ENCODE measurements at places on chromosomes 7 and 10.
A peak's percentile ranks its signal among the peaks of the same experiment; 100 is the strongest.

DNA sequence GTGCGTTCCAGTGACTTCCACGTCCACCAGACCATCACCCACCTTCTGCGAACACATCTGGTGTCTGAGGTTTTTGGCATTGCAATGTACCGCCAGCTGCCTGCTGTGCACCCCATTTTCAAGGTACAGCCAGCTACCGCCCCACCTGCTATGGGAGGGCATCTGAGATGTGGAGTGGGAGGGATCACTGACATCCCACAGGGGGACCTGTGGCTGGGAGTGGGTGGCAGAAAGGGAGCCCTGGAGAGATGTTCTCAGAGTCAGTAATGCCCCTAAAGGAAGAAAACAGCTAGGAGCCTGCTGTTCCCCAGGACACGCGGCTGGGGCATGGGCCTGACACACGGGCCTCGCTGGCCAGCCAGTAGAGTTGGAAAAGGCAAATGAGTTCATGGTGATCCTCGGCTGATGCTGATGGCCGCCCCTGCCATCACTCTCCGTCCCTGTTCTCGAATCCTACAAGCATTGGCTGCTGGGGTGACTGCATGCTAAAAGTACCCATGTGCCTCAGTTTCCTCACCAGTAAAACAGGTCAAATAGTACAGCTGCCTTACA, 66.6 kb downstream of the ALOX5 start:
- DNase-seq, result no peak

DNA sequence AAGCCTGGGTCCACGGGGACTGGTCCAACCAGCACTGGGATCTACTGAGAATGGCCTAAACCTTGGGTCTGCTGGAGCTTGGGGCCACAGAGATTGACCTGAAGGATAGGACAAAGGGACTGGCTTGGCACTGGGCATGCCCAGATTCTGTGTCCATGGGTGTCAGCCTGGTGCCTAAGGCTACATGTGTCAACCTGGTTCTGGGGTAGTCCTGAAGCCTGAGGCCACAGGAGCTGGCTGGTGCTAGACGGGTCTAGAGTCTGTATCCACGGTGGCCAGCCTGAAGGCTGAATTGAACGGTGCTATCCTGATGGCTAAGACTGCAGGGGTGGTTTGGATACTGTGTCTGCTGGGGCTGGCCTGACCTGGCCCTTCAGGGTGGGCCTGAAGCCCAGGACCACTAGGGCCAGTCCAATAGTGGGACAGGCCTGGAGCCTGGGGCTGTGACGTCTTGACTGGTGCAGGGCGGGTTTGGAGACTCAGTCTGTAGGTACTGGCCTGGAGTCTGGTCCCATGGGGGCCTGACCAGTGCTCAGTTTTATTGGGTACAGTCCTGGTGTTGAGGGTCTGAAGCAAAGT, 152.4 kb upstream of the HPS1 start:
- no peak for DNase-seq

- no peak for DNase-seq
Measured at GRCh38 chr7:2108071-2108455, 124.7 kb downstream of the MAD1L1 start.

DNA sequence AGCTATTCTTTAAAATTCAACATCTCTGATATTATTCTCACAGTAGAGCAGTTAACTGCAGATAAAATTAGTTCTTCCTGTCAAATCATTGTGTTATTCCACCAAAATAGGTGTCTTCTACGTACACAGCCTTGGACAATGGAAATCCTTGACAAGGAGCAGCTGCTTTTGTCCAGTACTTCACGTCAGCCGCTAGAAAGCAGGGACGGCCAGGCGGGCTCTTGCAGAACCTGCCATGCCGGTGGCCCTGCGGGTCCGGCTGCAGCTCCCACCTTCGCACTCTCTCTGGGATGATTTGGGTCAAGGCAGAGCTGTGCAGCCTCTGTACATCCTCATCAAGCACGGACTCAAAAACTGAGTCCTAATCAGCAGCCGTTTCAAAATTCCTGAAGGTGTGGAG, 2.2 kb upstream of the FOXI2 start:
- DNase-seq, result no peak

GRCh38 chr7:108605559-108606201, 36.0 kb downstream of the DNAJB9 start:
- no peak for DNase-seq

DNA sequence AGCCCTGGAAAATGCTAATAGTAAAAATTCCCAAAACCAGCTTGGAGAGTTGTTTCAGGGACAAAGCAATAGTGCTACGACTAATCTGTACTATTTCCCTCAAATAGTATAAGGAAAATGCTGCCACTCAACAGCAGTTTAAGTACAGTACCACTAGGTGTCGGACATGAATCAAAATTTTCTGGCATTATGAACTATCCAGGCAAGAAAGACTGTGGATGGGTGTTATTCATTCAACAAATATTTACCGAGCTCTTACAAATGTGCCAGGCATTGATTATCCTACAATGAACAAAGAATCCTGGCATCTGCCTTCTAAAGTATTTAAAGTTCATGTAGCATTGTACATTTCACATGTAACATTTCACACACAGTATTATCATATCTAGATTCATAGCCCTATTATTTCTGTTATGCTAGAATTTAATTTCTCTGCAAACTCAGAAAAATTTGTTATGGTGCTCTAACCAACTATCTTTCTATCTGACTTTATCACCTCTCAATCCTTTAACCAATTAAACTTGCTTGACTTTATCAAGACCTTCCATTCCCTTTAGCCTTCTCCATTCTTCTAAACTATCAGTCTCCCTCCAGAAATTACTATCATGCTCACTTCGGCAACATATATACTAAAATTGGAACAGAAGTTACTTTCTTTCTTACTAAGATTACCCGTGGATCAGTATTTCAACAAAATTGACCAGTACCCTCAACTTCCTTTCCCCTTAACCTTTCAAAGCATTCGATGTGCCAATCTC, 80.6 kb downstream of the ARHGAP21 start:
- DNase-seq, result no peak

GRCh38 chr10:49760789-49761188, 1.3 kb downstream of the OGDHL start:
- no peak for DNase-seq

- DNase-seq, result no peak
Measured at GRCh38 chr10:17033529-17034260, 95.9 kb downstream of the CUBN start.

DNA sequence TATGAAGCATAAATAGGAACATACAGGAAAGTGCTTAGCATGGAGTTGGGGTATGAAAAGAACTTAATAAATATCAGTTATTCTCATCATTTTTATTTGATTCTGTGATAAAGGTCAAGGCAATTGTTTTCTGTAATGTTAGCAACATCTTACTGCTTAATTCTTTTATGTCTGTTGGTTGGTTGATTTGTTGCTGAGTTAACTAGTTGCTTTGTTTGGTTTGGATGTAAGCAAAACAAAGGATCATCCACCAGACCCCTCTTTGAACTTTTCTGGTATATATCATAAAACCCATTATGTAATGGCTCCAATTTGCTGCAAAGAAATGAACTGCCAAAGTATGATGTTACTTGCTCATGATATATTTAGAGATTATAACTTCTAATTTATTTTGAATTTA, 44.5 kb downstream of the CH25H start:
- DNase-seq, result no peak

GRCh38 chr10:112332509-112333228, 41.2 kb upstream of the ACSL5 start:
- no peak for DNase-seq

DNA sequence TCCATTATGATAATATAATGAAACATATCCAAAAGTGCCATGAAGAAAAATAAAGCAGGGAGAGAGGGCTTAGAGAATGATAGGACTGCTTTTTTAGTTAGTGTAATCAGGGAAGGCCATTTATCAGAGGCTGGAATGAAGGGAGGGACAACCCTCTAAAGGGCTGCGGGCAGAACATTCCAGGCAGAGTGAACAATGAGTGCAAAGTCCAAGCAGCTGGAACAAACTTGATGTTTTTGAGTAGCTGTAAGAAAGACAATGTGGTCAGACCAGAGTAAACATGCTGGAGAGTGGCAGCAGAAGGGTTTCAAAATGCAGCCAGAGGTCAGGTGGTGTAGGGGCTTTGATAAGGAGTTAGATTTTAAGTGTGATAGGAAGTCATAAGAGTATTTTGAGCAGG, 65.6 kb upstream of the CCDC6 start:
- no peak for DNase-seq

DNA sequence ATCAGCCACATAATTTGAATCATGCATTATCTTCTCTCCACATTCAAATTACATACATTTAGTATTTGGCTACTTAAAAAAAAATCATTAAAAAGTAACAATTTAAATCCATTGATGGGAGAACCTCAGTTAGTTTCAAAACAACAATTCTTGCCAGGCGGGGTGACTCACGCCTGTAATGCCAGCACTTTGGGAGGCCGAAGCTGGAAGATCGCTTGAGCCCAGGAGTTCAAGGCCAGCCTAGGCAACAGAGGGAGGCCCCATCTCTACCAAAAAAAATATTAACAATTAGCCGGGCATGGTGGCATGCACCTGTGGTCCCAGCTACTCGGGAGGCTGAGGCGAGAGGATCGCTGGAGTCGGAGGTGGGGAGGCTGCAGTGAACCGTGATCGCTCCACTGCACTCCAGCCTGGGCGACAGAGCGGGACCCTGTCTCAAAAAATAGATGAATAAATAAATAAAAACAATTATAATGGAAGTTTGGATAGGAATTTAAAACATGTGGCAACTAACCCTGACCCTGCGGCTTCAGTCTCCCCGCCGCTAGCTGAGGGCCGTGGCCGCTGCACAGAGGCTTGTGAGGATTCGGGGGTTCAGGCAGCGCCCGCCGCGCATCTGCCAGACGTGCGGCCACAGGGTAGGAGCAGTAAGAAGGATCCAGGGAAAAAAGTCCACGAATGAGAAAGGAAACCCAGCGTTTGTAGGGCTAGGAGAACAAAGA, 1.1 kb upstream of the CSGALNACT2 start:
- no peak for DNase-seq

DNA sequence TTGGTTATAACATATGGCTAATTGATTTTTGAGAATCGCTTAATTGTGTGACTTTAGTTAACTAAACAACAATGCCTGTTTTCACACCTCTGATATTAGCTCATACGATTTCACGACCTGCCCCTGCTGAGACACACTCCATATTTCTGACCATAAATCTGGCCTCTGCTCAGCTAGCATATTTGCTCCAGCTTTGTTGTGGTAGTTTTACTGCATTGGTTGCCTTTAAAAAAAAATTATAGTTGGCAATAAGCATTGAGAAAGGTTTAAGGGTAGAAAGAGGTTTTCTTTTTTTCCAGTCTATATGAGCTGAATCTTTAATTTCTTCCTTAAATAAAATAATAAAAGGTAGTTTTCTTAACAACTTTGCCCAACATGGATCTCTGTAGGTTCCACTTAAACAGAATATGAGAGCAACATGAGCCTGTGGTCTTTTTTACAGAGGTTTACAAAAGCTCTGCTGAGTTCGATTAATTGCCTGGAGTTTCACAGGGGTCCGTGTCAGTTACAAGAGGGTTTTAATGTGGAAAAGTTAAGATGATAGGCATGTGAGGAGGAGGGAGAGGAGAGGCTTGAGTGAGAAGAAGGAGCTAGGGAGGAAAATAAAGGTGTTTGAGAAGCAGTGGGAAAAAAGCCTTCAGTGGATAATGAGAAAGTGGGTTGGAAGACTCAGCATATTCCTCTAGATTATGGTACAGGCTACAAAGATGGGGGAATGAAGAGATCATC, 318.2 kb downstream of the CXCL12 start:
- DNase-seq, result no peak

- DNase-seq, result no peak
Measured at GRCh38 chr7:55104712-55105433, 86.1 kb downstream of the EGFR start.

DNA sequence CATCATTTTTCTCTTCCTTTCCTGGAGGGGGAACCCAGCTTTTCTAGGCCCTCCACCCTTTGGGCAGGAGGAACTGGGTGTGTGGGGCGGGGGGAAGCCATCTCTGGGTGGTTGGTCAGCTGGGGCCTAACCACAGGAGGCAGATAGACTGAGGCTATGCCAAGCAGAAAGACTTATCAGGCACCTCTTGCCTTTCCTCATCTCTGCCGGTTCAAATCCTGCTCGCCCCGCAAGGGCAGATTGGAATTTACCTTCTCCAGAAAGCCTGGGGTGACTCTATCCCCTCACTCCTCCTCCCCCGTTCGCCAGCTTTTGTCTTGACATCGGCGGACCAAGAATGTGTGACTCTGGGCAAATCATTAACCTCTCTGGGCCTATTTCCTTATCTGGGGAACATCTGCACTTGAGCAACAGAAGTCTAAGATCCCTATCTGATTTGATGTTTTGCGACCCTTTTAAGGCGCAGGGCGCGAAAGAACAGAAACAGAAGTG, 584 bp upstream of the GARS1 start:
- peak; percentile 10 for DNase-seq

DNA sequence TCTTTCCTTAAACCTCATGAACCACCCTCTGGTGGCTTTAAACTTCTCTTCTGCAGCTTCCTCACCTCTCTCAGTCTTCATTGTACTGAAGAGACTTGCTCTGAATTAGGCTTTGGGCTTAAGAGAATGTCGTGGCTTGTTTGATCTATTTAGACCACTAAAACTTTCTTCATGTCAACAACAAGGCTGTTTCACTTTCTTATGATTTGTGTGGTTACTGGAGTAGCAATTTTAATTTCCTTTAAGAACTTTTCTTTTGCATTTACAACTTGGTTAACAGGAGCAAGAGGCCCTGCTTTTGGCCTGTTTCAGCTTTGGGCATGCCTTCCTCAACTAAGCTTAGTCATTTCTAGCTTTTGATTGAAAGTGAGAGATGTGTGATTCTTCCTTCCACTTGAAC, 38.1 kb upstream of the CDHR3 start:
- no peak for DNase-seq

DNA sequence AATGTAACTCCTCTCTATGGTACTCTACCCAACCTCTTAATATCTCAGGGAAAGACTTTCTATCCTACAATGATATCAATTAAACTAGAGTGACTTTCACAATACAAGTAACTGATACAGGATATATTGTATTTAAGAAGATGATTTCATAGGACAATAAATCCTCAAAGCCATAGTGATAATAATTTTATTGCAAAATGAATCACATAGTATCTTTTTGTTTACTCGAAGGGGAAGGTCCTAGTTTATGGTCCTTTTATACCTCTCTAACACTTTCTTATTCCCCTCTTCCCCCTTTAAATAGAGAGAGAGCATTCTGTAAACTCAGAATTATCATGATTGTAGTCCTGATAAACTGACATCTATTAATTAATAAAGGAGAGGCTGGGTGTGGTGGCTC, 56.4 kb downstream of the TMEM106B start:
- DNase-seq, result no peak

GRCh38 chr10:77498210-77498609, 139.4 kb downstream of the KCNMA1 start:
- no peak for DNase-seq

GRCh38 chr10:79020015-79020491, 48.7 kb upstream of the ZMIZ1 start:
- DNase-seq, result no peak

DNA sequence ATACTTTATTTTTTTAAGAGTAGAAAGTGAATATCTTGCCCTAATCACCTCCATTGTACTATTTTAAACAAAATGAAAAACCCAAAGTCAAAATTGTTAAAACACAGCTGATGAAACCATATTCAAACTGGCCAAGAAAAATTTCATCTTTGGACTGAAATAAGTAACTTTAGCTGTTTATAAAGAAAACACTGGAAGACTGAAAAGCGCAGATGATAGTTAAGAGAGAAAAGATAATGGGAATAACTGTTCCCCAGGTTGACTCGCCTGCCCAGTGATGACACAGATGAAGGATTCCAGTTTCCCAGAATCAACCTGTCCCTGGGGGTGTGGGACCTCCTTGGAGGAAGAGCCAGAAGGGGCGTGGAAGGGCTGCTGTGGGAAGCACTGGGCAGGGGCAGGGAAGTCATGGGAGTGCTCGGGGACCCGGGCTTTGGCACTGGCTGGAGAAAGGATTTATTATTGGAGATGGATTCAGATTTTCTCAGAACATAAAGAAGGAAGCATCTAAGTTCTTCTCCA, 43.1 kb downstream of the DENND2A start:
- DNase-seq, result no peak

Measured in activated T-helper 9 cell treated with anti-CD3 and anti-CD28 coated beads, Interleukin-2, amount 50 U/mL, for 16 hours (primary cell).